Activated CD4-positive, alpha-beta memory T cell treated with anti-CD3 and anti-CD28 coated beads for 36 hours (primary cell): ENCODE measurements at places on chromosomes 2 and 18.

DNA sequence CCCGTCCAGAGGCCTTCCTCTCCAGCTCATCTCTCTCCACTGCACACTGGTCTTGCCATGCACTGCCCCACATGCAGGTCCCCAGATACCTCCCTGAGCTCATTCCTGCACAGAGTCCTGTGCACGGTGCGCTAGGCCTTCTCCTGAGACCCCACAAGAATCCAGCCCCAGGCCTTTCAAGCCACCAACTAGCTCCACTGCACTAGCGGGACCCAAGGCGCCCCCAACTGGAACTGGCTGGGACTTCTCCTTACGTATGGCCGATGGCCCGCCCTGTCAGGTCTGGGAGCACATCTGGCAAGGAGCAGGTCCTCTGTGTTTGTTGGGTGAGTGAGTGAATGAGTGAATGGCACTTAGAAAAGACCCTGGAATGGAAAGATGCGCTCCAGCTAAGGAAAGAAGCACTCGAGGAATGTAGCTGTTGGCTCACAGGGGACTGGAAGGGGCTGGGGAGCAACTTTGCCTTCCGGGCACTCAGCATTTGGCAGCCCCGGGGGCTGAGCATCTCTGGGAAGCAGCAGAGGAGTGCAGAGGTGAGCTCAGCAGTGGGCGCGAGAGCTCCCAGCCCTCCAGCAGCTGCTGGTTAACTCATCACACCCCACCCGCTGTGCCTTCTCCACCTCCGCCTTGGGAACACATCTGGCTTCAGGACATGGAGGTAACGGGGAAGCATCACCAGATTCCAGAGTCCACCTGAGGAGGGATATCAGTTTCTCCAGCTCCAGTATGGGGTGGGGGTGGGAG lies 223.1 kb downstream of the GLI2 start:
- DNase-seq = peak; percentile 15

- DNase-seq = no peak
Observed at GRCh38 chr2:149155196-149155969, 116.9 kb downstream of the LYPD6B start.

GRCh38 chr2:120042359-120042758 lies 29.5 kb downstream of the EPB41L5 start:
- no peak for DNase-seq

- DNase-seq = no peak
Observed at GRCh38 chr18:9577361-9577760, 37.0 kb downstream of the PPP4R1 start.

- no peak for DNase-seq
Observed at GRCh38 chr18:6355789-6356589, 58.7 kb downstream of the L3MBTL4 start.

GRCh38 chr18:23908827-23909226 lies 105.7 kb upstream of the TTC39C start:
- no peak for DNase-seq

GRCh38 chr2:122864728-122865127 lies 1109.3 kb downstream of the TSN start:
- DNase-seq = no peak

- peak; percentile 30 for DNase-seq
Observed at GRCh38 chr2:58042486-58042970, 4.1 kb upstream of the VRK2 start.

- no peak for DNase-seq
Observed at GRCh38 chr18:63523660-63524059, 18.5 kb upstream of the SERPINB12 start.

GRCh38 chr18:45071956-45072355 lies 391.3 kb downstream of the SETBP1 start:
- no peak for DNase-seq

DNA sequence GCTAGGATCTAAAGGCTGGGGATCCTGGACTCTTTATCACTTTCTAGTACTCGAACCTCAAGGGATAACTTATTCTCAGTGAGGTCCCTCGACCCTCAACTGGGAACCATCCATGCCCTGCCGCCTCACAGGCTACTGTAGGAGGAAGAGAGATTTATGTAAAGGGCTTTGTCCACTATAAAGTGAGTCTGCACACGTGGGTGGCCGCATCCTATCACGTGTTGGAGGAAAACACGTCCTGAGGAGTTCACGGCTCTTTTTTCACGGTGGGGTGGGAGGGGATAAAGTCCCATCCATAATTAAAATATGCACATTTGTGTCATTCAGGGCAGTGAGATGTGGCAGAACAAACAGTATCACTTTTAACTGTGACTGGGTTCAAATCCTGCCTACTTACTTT lies 176.6 kb downstream of the KLHL29 start:
- DNase-seq = no peak

- no peak for DNase-seq
Observed at GRCh38 chr2:68163641-68164040, 6.0 kb downstream of the PNO1 start.
